Activated CD4-positive, CD25-positive, alpha-beta regulatory T cell treated with anti-CD3 and anti-CD28 coated beads, Interleukin-2, amount 50 U/mL, for 16 hours (primary cell): ENCODE measurements at places on chromosomes 1 and 21.
A peak's percentile ranks its signal among the peaks of the same experiment; 100 is the strongest.

GRCh38 chr1:164592634-164593033 is 33.6 kb downstream of the PBX1 start:
- no peak for DNase-seq

GRCh38 chr1:147622731-147623130 is 47.6 kb downstream of the ACP6 start:
- DNase-seq: no peak

DNA sequence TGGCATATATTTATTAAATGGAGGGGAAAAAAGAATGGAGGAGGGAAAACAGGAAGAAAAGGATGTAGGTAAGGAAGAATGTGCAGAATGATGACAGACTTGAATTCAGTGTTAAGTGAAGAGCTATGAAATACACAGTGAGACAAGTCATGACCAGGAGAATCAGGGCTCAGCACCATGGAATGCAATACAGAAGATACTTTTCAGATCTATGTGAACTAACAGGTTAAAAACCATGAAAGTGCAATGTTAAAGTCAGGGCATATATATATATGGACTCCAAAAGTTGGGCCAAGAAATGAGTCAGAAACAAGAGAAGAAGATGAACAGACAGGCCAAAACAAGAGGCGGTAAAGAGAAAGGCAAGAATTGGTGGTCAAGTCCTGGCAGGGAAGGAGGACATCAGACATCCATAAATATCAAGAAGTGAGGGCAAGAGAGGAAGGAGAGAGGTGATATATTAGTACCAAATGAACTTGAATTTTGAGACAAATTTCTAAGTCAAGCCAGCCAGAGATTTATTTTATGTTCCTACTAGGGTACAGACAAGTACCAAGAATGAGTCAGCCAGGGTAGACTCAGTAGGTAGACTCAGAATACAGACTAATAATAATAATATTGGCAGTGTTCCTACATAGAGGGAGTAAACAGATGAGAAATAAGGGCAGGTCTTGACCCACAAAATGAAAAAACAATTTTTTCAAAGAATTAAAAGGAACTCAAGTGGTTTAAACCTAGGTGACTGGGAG is 39.5 kb upstream of the MCOLN3 start:
- no peak for DNase-seq

DNA sequence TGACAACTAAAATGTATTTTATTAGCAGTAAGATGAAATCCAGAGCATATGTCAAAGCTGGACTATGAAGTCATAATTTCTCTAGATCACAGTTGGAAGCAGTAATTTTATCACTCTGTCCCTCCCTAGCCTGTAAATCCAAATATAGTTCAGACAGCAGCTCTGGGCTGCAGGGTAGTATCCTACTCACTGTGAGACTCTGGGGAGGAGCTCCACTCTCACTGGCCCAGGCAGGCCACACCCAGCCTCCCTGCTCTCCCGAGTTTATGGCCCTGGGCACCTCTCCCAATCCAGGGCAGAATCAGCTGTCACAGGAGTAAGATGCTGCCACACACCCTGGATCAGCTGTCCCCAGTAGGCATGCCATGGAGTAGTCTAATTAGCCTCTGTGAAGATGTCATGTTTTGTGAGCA is 131.1 kb downstream of the HLCS start:
- no peak for DNase-seq

DNA sequence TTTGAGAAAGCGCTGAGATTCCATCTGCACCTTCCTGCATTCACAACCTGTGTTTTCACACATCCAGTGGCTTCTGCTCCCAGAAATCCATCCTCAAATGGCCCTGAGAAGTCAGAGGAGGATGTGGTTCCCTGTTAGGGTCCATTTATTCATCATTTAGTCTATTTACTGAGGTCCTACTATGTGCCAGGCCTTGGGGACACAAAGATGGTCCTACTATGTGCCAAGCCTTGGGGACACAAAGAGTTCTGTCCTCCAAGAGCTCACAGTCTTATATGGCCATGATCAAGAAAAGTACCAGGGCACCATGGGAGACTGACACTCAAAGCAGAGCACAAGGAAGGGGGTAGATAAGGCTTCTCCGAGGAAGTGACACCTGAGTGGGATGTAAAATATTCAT is 147.1 kb upstream of the ATP1B1 start:
- DNase-seq: no peak

GRCh38 chr1:89702520-89703045 is 69.7 kb downstream of the LRRC8C start:
- DNase-seq: no peak

DNA sequence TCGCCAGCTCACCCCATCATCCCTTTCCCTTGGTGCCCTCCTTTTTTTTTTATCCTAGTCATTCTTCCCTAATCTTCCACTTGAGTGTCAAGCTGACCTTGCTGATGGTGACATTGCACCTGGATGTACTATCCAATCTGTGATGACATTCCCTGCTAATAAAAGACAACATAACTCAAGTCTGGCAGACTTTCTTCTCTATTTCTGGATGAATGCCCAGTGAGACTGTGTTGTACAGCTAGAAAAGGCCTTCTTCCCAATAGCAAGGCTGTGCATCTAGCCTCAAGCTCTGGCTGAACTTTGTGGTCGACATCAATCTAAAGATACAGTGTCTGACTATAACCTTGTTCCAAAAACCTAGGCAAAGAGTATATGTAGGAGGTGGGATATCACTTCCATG is 6.4 kb downstream of the IL24 start:
- no peak for DNase-seq

DNA sequence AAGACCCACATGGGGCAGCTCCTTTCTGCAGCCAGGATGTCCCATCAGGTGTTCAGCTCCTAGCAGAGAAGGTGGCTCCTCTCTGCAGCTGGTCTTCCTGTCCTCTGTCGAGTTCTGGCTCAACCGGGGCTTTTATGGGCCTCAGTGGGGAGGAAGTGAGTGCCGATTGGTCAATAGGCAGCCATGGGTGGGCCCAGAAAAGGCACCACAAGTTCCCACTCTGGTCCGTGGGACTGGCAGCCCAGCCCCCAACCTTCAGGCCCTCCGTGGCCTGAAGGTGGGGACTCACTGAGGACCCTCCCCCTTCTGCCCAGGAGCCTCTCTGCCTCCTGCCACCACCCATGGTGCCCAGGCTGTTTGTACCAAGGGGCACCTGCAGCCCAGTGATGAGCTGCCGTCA is 161.7 kb upstream of the DUSP10 start:
- no peak for DNase-seq

GRCh38 chr1:84133479-84133878 is 10.6 kb upstream of the PRKACB start:
- DNase-seq: no peak

DNA sequence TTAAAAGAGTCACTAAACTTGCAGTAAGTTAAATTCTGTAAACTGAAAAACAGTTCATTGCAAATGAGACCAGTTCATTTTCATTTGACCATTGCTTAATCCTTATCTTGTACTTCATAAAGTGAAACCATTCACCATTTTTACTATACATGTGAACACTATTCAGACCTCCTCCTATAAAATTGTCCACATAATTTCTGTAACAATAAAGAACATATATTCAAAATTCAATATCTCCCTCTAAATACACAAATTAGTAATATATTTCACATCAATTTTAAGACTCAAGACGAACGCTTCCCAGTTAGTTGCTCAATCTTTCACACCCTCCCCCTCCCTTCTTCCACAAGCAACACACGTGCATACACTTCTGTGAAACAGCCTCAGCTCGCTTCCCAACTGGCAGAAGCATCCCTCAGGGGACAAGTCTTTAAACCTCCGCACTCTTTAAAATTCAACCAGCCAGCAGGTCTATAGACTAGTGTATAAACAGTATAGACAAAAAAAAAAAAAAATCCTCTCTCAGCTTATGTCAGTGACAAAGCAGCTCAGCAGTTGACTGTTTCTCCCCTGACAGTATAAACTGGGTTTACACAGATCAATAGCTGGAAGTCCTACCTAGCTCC is 99.6 kb downstream of the DENND1B start:
- DNase-seq: no peak

- DNase-seq: no peak
Measured at GRCh38 chr1:156150333-156151011, 2.9 kb upstream of the SEMA4A start.

GRCh38 chr1:164559342-164560051 is 513 bp downstream of the PBX1 start:
- DNase-seq: no peak

DNA sequence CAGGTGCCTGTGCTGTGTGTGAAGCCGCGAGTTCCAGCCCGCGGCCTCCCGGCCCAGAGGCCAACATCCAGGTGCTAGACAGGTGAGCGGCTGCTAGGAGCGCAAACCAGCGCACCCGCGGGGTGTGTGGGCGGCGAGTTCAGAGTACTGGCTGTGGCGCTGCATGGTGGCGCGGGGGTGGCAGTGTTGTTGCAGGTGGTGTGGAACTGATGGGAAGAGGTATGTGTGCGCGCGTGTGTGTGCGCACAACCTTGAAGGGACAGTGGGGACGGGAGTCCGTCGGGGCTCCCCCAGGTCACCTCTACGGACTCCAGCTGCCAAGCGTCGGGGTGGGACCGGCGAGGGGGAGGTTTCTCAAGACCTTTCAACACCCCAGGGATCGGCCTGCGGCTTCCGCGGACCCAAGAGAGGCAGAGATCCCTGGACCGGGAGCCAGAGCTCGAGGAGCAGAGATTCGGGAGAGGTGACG is 433 bp upstream of the DMBX1 start:
- DNase-seq: no peak

DNA sequence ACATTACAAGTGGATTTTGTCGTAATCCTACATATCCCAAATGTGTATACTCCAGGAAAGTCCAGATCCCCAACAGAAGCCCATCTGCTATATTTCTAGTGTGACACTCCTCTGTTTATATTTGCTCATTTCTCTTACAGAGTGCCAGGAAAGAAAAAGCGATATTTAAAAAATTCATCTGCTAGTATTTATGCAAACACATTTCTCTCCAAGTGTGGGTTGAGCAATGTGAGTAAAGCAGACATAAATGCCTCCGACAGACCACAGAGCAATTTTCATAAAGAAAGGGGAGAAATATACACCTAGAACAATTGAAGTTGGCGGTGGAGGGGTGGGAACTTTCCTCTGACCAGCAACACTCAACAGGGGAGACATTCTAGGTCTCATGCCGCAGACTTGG is 22.2 kb upstream of the RAP1A start:
- no peak for DNase-seq

GRCh38 chr1:228867108-228867950 is 132.1 kb downstream of the RHOU start:
- DNase-seq: no peak

GRCh38 chr1:164619006-164619784 is 60.2 kb downstream of the PBX1 start:
- DNase-seq: no peak

GRCh38 chr1:91282695-91283420 is 121.8 kb downstream of the HFM1 start:
- peak; percentile 11 for DNase-seq

DNA sequence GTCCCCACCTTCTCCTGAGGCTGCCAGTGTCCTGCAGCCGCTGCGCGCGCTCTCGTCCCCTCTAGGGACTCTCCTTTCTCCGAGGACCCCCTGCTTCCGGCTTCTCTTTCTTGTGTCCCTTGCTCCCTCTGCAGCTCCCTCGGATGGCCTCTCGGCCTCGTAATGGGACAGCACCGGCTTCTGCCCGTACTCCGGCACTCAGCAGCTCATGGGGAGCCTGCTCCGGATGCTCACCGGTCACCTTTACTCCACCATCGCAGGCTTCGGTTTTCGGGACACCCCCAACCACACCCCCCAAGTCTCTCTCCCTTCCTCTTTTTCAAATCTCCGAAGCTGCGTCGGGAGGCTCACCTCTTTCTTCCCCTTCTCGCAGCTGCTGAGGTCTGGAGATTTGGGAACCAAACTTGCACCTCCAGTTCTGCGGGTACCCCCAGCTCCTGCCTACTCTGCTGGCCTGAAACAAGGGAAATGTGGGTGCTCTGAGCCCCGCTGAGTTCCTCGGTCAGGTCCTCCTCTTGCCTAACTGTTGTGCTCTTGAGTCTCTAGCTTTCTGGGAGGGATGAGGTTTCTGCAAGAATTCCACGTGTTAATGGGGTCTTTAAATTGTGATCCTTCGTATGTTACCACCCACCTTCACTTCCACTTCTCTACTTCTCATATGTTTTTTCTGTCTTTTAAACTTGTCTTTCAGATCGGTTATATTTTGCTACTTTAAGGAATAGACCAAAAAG is 930 bp downstream of the CDC14A start:
- DNase-seq: no peak

DNA sequence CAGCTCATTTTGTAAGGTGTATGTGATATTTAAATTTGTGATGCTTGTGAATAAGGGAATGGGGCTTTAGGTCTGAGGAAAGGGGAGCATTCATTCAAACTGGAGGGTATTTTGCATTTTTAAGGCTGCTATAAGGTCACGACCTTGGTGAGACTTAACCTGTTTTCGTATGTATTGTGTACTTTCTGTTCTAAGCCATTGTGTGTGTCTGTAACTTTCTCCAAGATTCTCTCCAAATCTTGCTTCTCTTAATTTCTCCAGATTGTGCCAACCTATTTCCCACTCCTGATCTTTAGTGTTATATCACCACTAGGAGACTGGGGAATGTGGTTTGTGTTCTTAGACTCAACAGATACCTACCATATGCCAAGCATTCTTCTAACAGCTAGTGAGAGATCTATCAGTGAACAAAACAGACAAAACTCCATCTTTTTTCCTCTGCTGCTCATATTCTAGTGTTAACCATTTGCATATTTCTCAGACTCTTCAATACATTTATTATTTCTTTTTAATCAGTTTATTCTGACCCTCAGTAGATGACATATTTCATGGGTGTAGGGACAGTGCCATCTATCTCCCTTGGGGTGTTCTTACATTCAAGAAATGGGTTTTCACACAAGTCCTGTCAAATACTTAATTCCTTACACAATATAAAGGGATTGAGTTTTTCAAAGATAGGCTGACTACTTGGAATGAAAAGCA is 27.5 kb downstream of the ATP1B1 start:
- no peak for DNase-seq
